ENCODE measurements at places on chromosomes 13 and 19.

- DNase-seq, result no peak
Observed at GRCh38 chr19:3082331-3082730, 11.8 kb upstream of the GNA11 start.

- no peak for DNase-seq
Observed at GRCh38 chr19:1481893-1482360, 2.9 kb upstream of the C19orf25 start.

- no peak for DNase-seq
Observed at GRCh38 chr19:52520013-52520412, 7.5 kb upstream of the ZNF808 start.

DNA sequence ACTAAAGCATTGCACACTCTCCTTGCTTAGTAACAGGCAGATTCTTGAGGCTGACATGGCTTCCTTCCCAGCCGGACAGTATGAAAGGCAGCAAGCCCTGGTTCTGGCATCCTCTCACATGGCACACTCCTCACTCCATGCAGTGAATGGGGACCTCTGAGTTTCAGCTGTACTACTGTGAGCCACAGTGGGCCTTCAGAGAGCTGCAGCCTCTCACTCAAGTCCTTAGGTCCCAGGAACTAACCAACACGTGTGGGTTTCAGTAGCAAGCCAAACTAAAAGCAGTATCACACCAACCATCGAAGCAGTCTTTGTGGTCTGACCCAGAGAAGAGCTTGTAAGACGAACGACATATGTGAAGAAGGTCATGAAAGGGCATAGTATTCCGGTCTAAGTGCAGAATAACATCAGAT is 128.2 kb downstream of the TBC1D4 start:
- DNase-seq, result no peak

DNA sequence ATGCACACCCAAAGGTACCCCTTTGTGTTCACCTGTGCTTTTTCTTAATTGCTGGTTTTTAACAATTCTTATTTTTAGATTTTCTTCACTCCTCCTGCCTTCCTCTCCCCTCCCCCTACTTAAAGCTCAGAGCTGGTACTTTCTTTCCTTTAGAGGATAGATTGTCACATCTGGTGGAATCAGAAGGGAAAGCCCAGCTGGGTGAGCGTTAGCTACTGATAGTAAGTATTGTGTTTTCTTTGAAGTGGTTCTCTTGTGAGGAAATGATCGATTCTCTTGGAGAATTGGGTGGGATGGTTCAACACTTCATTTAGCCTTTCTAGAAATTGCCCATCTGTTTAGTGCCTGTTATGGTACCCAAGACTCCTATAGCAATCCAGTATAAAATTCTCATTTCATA is 84.8 kb downstream of the FLT1 start:
- DNase-seq, result no peak

DNA sequence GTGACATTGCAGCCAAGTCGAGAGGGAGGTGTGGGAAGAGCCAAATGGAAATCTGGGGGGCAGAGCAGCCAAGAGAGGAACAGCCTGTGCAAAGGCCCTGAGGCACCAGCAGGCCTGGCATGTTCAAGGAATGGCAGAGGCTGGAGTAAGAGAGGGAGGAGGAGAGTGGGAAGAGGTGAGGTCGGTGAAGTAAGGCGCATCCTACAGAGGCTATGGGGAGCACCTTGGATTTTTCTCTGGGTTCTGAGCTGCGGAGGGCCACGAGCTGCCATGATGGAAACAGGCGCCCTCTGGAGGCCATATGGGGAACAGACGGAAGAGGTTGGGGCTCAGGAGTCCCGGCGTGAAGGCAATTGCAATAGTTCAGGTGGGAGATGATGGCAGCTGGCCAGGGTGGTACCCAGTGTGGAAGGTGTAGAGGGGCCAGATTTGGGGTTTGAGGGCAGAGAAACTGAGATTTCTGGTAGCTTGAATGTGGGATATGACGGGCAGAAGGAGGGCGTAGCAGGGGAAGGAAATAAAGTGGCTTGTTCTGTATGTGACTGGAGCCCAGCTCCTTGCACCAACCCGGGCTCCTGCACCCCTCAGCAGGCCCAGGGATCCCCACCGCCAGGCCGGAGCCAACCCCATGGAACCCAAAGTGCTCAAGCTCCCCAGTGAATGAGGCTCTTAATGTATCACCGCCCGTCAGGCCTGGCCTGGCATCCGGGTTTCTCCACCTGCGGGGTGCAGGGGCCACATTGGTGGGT is 20.5 kb upstream of the STRN4 start:
- no peak for DNase-seq

DNA sequence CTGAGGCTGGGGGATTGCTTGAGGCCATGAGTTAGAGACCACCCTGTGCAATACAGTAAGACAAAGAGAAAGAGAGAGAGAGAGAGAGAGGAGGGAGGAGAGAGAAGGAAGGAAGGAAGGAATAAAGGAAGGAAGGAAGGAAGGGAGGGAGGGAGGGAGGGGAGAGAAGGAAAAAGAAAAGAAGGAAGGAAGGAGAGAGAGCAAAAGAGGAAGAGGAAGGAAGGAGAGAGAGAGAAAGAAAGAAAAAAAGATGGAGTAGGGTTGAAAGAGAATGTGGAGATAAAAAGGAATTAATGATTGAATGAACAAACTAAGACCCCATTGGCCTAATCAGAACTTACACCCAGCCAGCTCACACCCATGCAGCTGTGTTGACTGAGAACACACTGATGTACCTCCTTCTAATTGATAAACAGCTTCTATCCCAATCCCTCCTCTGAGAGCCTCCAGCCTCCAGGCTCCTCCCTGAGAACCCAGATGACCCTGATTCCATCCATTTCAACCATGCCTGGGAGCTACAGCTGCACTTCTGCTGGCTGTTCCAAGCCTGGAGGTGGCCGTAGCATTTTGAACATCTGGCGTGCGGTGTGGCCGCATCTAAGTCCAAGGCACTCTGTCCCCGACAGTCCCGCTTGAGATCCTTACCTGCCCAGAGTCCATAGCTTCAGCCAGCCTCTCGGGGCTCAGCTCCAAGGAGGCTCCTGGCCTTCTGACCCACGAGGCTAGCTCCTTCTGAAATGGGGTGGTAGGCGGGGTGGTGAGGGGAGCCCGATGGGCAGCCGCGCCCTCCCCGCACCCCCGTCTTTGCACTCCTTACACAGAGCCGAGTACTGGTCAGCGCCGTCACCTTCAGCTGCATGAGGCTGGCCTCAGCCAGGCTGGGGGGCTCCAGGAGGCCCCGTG is 1.1 kb downstream of the PRODH2 start:
- no peak for DNase-seq

DNA sequence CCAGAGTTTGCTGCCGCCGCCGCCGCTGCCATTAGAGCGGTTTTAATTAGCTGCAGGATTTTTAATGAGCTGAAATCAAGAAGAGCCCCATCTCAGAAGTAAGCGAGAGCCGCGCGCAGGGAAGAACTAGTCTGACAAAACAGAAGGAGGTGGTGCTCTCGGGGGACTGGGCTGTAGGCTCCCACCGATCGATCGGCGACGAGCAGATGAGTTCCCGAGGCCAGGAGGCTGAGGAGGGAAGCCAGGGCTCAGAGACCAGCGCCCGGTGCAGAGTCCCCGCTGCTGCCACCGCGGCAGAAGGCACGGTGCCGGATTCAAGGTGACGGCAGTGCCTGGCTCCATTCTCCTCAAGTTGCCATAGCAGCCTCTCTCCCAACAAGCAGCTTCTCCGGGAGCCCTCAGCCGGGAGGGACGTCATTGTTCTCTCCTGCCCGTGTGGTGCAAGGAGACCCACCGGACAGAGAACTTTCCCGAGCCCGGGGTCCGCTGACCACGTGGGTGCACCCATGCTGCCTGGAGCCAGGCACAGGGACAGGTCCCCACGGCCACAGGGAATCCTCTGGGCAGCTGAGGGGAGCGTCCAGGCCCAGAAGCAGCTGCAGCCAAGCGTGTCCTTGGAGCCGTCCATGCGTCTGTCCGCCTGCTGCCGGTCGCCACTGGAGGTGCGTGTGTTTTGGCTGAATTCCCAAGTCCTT is 62.9 kb downstream of the CHST8 start:
- no peak for DNase-seq

GRCh38 chr13:109384491-109385241 is 401.7 kb downstream of the IRS2 start:
- no peak for DNase-seq

Measured in kidney glomerular epithelial cell (primary cell).